NB4 (cell line): ENCODE measurements at places on chromosomes 6 and 20.

DNA sequence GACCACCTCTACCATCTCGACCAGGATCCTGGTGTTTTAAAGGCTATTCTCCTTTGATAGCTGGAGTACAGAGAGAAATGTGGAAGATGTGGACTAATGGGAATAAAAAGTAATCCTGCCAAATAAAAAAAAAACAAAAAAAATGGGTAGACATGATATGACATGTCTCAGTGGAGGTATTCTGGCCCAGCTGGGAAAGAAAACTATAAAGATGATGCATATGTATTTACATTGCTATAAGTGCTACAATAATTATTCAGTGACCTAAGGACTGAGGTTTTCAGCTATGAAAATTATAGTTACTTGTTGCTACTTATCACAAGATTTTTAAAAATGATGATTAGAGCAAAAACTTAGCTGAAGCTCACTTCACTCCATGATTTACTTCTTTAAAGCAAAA lies 101.1 kb downstream of the SIM1 start:
- DNase-seq = no peak

- no peak for DNase-seq
Observed at GRCh38 chr6:169415179-169415578, 161.5 kb upstream of the THBS2 start.

DNA sequence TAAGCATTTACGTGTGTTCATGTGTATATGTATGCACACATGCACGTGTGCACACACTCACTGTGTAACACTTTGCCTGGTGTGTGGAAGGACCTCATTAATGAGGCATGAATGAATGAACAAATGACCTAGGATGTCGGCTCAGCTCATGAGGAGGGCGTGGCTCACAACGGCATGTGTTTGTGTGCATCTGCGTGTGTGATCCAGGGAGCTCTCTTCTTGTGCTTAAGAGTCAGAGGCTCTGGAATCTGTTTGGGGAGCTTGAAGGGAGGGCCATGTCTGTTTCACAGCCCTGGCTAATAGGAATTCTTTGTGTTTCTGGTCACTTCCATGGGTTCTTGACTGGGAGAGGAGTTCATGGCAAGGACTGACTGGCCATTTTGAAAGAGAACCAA lies 32.7 kb downstream of the TOX2 start:
- no peak for DNase-seq

GRCh38 chr6:98116455-98116854 lies 717.9 kb upstream of the POU3F2 start:
- no peak for DNase-seq

- DNase-seq = no peak
Observed at GRCh38 chr20:49344975-49345374, 67.1 kb upstream of the ZNFX1 start.

DNA sequence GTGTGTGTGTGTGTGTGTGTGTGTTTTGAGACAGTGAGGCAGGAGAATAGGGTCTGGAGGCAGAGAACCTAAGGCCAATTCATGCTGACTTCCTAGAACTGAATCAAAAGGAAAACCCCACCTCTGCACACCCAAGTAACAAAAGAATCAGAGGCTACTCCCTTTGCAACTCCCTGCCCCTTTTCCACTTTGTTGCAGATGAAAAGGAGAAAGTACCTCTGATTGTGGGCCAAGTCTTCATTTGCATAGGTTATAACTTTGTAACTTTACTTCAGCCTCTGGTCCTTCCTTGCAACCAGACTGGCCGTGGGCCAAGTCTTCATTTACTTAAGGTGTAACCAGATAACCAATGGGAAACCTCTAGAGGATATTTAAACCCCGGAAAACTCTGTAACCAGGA lies 168.8 kb downstream of the EYA2 start:
- no peak for DNase-seq

GRCh38 chr6:170230520-170231292 lies 60.2 kb downstream of the DLL1 start:
- no peak for DNase-seq

DNA sequence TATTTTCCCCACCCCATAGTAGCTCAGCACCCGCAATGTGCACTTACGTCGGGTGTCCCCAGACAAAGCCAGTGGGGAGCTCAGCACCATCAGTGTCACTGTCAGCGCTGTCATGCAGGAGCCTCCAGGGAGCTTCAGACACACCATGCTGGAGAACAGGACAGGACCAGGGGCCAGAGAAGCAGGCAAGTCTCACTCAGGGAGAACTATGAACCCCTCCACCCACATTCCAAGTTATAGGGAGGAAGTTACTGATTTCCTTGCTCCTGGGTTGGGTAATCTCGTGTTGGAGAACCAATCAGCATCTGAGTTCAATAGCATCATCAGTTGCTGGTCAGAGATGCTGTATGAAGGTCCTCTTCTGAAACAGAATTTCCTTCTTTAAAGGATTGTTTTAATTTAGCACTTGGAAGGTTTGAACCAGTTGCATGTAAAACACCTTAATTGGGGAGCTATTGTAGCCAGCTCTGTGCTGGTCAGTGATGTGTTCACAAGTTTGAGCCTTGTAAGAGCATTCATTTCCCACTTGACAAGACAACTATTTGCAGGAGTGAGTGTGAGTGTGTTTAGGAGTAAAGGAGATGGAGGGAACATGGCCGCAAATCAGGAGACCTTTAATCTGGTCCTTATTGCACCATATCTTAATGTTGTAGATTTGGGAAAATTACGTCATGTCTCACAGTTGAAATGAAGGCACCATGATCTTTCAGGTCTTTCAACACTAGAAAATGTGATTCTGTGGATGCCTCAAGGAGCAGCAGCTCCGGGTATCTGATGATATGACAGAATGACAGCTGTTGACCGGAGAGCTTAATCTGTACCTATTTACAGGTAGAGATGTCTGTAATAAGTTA lies at the start of gene HLA-DRB1:
Gene HLA-DRB1 (minus strand): TSS at position 253 of the 854 bp plus-strand sequence. CDS start 106 bp downstream, at position 147.
- DNase-seq = peak; percentile 18

- DNase-seq = no peak
Observed at GRCh38 chr6:38138374-38138773, 318.8 kb downstream of the ZFAND3 start.

- no peak for DNase-seq
Observed at GRCh38 chr6:124927806-124928205, 34.4 kb upstream of the RNF217 start.

- no peak for DNase-seq
Observed at GRCh38 chr6:3538536-3538935, 81.7 kb upstream of the SLC22A23 start.

DNA sequence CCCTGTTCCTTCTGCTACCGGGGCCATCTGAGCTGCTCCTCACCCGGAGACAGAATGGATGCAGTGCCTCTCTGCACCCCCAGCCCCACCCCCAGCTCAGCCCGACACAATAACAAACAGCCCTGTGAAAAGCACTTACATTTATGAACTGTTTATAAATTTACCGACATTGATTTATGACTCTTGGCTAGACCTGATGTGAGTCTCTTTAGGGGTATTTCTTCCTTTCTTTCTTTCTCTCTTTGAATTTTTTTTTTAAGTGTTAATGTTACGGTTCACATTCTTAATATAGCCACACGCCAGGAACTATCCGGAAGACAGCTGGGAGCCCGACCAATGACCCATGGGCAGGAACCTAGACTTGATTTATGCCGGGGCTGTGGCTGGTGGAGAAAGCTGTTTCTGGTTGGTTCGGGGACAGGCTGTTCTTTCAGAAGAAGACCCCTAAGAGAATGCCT lies 266.3 kb downstream of the CDC5L start:
- DNase-seq = no peak

DNA sequence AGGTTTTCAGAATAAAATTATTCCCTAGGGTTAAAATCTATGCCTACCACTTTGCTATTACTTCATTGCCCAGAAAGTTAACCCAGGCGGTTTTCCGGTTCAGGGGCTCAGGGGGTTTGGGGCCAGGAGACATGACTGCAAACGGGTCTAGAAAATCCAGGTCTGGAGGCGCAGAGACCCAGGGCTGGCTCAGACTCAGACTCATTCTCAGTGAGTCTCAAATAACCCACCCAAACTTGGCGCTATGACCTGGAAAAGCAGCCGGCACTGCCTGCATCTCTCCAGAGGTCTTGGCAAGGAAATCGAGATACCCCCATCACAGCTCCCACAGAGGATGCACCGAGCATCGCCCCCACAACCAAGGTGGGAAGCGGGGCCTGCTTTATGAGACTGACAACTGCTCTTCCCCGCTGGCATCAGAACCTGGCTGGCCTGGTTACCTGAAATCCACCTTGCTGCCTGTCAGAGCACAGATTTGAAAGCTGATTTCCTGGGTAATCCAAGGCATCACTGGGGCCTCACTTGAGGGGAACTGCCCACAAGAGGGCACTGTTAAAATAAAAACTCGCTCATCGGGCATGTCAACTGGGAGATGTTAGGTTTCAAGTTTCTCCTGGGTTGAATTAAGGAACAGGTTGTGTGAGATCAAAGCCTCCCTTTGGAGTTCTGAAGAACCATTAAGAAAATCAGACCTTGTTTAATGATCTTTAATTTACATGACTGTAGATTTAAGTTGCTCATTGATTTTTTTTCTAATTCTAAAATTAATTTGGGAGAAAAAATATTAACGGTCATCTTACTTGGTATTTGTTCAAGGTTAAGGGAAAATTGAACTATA lies 55.1 kb downstream of the KIF16B start:
- peak; percentile 46 for DNase-seq

DNA sequence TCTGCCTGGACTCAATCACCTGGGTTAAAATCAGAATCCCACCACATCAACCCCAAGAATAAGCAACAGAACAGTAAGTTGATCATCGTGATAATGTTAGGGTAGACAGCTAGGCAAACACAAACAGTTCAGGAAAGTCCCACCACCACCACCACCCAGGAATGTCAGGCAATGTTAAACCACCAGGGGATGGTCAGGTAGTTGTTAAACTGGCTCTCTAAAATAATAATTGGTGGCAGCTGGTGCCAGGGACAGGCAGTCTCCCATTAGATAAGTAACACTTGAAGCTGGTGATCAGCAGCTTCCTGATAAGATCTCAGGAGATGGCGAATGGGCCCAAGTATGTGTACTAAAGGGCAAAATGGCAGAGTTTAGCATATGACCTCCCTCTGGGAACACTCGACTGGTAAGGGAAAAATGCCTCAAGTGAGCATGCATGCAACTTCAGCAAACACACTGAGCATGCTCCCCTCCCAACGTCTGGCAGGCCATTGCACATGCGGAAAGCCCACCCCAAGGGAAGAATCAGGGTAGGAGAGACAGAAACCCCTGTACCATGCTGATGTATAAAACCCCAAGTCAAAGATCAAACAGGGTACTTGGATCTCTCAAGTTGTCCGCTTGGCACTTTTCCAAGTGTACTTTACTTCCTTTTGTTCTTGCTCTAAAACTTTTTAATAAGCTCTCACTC lies 66.6 kb downstream of the IPCEF1 start:
- DNase-seq = no peak

DNA sequence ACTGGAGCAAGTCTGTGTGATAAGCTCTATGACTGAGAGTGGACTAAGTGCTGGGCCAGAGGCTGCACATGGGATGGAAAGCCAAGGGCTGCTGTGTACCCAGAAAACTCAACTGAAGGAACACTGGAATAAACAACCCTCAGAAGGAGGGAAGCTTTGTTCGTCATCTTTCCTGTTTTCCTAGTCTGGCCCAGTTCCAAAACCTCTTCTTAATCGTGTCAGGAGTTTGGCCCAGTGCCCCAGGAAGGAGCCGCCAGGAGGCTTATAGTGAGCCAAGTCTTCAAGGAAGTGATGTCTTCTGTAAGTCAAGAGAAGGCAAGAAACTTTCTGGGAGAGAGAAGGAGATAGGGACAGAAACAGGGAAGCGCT lies 23.3 kb upstream of the TOP1 start:
- DNase-seq = no peak

- DNase-seq = no peak
Observed at GRCh38 chr20:34986311-34987287, 30.9 kb downstream of the MYH7B start.

DNA sequence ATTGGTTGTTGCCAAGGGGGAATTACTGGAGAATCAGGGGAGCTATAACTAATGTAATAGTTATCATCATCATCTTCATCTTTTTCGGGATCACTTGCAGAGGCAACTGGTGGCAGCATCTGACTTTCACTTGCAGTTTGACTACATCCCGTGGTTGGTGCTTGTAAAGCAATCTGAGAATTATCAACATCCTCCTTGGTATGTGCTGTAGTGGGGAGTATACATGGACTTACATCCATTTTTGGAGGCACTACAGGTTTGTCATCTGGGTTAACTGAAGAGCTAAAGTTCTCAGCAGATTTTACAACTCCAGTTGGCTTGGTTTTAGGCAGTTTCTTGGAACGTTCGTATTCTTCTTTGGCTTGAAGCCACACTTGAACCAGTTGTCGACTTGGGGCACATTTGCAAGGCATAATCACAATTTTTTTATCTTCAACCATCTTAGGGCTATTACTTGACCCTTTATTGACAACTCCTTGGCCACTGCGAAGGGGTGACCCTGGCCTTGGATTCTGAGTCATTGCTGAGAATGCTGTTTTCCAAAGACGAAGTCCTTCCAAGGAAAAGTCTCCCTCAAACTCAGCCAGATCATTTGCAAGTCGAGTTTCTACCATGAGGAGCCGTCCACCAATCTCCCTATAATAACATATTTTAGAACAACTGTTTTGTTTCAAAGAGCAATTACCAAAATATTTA lies 115.5 kb downstream of the REV3L start:
- no peak for DNase-seq

DNA sequence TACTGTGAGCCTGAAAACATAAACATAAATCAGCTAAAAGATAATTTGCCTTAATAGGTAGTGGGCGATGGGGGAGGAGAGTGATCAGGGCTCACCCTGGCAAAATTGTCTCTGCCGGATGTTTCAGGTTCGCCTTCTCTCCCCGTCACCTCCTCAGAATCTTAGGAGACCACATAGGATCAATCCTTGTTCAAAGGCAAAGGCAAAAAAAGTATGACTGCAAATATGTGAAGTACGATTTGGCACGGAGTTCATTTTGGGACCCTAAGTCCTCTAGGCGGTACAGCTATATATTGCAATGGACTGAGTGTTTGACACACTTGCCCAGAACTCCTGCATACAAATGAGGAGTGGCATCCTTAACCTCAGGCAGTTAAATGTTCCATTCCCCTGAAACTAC lies 649.2 kb upstream of the FLRT3 start:
- no peak for DNase-seq

DNA sequence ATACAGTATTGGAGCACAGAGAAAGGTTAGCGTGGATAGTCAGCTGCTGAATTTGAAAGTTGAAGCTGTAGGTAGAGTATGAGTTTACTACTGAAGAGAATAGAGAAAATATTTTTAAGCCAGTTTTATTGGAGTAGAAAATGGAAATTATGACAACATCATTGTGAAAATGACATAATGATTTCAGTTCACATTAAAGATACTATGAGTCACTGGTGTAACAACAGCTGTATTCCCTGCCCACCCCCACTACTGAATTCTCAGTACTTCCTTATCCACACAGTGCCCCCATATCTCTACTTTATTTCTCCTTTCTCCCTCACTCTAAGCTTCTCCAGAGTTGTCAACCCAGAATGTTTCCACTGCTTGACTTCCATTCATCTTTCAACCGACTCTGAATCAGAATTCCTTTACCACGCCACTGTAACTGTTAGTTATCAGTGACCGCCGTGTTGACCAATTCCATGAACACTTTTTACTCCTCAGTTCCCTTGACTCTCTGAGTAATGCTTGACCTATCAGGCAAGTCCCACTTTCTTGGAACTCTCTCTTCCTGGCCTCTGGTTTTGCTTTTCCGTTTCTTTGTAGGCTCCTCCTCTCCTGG lies 139.6 kb downstream of the AIG1 start:
- peak; percentile 17 for DNase-seq

GRCh38 chr6:113829696-113830045 lies 27.5 kb upstream of the MARCKS start:
- DNase-seq = no peak

- no peak for DNase-seq
Observed at GRCh38 chr6:48280035-48280620, 169.1 kb upstream of the PTCHD4 start.
